ENCODE measurements at places on chromosomes 5 and 9.
A peak's percentile ranks its signal among the peaks of the same experiment; 100 is the strongest.

DNA sequence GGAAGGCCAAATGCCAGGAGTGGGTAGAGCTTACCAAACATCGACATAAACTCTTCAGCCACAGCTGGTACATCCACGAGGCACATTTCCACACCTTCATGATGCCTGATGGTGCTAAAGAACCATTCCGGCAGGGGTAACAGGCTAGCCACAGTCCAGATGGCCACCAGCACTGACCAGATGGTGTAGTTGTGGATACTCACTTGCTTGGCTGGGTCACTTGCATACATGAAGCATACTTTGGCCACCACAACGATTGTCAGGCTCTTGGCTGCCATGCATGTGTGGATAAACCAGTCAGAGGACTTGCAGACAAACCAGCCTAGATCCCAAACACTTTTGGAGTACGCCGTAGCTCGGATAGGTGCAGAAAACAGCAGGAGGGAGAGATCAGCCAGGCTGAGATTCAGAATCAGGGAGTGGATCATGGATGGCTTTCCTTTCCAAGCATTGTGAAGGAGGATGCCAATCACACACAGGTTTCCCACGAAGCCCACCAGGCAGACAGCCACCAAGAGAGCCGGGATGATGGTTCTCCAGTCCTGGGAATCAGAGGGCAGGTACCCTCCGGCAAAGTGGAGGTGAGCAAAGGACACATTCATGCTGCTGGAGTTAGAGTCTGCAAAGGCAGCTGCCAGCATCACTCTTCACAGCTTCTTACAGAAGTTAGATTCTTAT is 378 bp downstream of the GPR151 start:
- DNase-seq, result no peak

GRCh38 chr9:114549697-114550330 is 37.8 kb upstream of the ATP6V1G1 start:
- DNase-seq, result no peak

DNA sequence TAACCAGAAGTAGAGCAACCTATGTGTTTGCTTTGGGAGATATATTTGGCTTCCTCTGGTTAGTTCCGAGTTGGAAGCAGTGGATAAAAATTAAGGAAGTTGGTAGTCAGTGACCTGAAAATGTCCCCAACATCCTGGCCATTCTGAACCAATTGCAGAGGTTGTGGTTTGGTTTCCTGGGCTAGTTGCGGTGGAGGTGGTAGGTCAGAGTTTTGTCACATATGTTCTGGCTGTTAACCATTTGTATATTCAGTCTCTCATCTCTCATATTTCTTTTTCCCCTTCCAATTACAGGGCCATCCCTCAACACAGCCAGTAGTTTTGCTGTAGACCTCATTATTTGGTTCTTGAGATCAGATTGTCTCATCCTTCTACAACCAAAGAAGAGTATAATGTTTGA is 1026.9 kb downstream of the PTPRD start:
- no peak for DNase-seq

DNA sequence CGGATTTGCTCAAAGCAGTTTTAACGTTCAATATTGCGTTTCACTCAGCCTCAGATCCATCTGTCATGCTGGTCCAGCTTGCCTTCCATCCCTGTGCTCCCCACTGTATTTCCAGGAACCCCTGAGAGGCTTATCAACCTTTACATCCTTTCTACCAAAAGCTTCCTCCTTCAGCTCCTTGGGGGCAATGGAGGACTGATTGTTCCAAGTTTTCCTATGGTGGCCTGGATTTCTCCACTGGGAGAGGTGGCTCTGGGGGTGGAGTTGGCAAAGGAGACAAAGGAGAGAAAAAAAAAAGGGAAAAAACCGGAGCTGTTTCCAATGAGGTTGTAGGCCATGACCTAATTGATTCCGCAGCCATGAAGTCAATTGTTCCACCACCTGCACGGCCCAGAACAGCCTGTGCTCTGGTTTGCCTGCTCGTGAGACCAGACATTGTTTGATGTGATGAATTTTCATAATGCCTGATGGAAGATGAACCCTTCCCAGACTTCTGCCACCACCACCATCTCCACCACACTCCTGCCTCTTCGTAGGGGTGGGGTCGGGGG is 54.1 kb downstream of the ABLIM3 start:
- no peak for DNase-seq

DNA sequence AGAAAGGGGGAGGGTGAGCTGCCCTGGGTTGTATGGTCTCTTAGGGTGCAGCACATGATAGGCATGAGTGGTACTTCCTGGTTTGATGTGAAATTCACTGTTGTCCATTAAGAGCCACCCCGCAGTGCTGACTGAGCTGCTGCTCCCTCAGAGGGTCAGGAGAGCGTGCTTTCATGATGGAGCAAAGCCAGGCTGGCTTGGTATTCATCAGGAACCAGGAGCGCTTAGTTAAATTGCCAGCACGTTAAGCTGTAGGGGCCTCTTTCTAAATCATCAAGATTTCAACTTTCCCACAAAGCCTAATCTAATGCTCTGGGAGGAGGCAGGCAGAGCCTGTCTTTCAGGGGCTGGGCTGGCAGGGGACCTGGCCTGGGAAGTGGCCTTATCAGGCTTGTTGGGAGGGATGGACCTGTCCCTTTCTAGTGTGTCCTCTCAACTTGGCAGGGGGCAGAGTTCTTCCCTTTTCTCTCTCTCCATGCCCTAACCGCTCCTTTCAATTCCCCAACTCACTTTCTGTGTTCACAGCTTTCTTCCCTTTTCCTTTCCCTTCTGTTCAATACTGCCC is 7.9 kb downstream of the CYSTM1 start:
- peak; percentile 28 for DNase-seq

- no peak for DNase-seq
Measured at GRCh38 chr9:121612511-121612998, 38.9 kb upstream of the DAB2IP start.

- no peak for DNase-seq
Measured at GRCh38 chr5:123482258-123482657, 29.7 kb upstream of the CSNK1G3 start.

- DNase-seq, result no peak
Measured at GRCh38 chr5:68919988-68920490, 173.8 kb upstream of the SLC30A5 start.

GRCh38 chr5:66072031-66072430 is 72.1 kb upstream of the SREK1 start:
- no peak for DNase-seq

GRCh38 chr9:8784838-8785237 is 985.3 kb upstream of the DMAC1 start:
- no peak for DNase-seq

- DNase-seq, result no peak
Measured at GRCh38 chr5:96329886-96330529, 103.0 kb downstream of the PCSK1 start.

GRCh38 chr9:135976531-135976930 is 15.4 kb upstream of the UBAC1 start:
- DNase-seq, result no peak

DNA sequence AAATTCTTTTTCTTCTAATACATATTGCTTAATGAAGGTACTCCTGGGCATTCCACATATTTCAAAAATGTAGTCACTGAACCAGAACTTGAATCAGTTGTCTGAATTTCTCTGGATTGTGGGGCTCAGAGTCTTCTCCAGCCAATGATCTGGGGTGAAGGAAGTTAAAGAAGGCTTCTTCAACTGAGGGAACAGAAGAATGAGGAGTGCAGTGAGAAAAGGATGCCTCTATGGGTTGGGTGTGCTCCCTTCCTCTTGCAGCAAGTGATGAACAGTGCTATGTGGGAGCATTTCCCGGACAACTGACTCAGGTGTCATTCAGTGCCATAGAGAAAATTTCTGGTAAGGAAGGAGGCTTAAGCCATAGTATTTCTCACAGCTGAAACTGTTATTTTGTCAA is 7.9 kb downstream of the LNPEP start:
- no peak for DNase-seq

DNA sequence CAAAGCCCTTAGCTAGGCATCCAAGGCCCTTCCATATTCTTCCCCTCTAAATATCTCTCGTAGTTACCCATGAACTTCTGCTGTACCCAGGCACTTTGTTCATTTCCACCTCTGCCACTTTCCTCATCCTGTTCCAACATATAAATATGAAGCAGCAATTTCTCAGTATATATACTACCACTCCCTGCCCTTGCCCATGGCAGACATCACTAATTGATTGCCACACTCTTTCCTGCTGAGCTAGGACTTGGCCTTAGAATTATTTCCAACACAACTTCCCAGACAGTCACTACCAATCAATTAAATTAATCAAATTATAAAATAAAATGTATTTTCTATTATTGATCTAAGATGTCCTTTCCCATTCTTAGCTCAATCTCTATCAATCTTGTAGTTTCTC is 8.5 kb downstream of the INSYN2B start:
- DNase-seq, result no peak

- DNase-seq, result peak; percentile 34
Measured at GRCh38 chr9:123002754-123003153, 30.7 kb upstream of the GPR21 start.
